ENCODE measurements at places on chromosomes 3 and 15.

DNA sequence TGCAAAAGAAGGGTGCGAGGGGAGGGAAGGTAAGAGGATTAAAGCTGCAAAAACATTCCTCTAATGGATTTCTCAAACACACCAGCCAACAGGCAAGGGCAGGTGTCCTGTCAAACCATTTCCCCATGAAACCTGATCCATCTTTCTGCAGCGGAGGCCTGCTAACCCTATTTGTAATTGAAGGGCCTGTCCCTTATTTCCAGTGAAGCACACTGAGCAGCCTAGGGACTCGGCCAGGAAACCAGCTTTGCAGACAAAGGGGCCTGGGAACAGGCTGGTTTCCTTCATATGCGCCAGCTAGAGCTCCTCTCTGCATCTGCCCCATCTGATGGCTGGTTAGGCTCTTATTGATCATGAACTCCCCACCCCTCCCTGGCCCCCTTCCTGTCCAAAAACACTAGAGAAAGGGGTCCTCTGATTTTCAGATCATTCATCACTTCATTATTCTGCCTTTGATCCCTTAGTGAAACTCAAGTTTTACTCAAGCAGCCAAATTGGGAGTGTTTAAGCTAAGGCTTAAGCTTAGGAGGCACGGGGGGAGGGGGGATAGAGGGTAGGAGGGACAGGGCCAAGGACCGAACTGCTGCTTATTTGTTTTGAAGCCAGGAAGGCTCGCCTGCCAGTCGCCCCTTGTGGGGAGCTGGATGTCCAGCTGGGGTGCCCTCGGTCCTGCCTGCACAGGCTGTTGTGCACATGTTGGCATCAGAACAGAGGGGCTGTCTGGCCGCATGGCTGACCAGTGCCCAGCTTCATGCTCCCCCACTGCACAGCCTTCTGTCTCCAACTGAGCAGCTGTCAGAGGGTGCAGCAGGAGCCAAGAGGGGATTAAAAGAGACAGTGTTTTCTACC, 53.1 kb downstream of the BOC start:
- DNase-seq, result no peak

DNA sequence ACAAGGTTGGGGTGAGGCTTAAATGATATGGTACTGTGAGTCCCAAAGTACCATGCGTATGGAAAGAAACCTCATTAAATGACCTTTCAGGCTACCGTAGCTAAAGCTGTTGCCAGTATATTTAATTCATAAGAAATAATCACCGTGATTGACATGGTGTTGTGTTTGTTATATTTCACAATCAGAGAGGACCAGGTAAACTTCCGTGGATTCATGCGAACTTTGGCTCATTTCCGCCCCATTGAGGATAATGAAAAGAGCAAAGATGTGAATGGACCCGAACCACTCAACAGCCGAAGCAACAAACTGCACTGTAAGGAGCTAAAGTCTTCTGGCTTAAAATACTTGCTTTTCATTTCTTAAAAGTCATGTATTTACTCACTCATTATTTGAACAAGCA, 31.5 kb downstream of the CHP1 start:
- DNase-seq, result no peak

DNA sequence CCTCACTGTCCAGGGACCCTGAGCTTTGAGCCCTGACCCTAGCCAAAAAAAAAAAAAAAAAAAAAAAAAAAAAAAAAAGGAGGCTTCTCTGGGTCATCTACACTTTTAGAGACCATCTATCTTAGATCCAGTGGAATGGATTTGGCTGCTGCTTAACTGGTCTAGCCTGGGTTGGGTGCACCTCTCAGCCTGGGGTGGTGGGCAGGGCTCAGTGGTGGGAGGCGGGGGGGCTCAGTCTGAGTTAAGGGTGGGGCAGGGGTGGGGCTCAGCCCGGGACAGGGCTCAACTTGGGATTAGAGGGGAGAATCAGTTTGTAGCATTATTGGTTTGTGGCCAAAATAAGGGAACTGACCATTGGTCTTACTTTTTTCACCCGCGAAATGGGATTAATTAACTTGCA, 139.2 kb downstream of the TPRA1 start:
- DNase-seq, result no peak

GRCh38 chr3:128072454-128073184, 20.4 kb downstream of the SEC61A1 start:
- no peak for DNase-seq

DNA sequence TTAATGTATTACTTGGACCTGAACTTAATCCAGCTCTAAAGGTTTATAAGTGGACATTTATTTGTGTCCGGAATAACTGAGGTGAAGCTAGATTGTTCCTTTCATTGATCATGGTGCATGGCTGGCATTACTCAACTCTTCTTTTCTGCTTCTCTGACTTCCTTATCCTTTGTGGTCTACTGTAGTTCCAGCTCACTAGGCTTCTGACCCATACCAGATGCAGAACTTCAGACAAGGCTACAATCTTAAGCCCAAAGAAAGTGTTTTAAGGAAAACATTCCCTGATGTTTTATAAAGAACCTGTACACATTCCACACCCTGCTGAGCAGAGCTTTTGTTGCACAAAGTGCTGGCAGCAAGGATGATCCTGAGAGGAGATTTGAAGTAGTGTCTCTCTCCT, 250.8 kb upstream of the TGFBR2 start:
- peak; percentile 10 for DNase-seq

GRCh38 chr3:145716519-145716918, 444.5 kb downstream of the PLOD2 start:
- DNase-seq, result no peak

DNA sequence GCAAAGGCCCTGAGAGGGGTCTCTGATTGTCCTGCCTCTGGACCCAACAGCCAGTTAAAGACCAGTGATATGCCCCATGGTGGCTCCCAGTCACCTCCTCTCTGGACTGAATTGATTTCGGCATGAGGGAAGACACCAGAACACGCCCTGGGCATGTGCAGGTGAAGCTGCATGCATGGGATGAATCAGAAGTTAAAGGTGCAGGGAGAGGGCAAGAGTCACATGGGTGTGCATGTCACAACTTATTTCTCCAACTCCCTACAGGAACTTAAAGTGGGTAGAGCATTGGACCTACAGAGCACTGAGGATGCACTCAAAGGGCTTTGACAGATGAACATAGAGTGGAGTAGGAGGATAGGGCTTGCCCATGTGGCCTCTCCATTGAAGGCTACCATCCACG, 16.9 kb upstream of the RHCG start:
- no peak for DNase-seq

- no peak for DNase-seq
Observed at GRCh38 chr3:66353039-66353438, 132.2 kb downstream of the SLC25A26 start.

- DNase-seq, result no peak
Observed at GRCh38 chr3:31615071-31615875, 82.5 kb downstream of the STT3B start.

DNA sequence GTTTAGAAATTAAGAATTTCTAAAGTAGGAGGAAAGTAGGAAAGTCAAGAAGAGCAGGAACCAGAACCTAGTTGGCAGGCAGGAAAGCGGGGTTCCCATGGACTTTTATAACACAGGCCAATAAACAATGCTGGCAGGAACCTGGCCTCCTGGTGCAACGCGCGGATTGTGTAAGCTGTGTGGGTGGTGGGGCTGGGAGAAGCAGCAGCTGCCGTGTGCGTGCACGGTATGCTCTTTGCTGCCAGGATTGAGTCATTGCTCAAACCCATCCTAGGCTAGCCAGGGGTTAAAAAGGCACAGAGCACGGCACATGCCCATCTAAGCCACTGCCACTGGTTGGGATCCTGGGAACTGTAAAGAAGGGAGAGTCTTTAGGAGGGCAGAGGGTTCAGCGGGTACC, 209.9 kb upstream of the RGMA start:
- no peak for DNase-seq

- DNase-seq, result no peak
Observed at GRCh38 chr3:11226042-11226370, 46.2 kb upstream of the ATG7 start.

All from OCI-LY7 (cell line).